ENCODE measurements at places on chromosomes 1 and 21.

DNA sequence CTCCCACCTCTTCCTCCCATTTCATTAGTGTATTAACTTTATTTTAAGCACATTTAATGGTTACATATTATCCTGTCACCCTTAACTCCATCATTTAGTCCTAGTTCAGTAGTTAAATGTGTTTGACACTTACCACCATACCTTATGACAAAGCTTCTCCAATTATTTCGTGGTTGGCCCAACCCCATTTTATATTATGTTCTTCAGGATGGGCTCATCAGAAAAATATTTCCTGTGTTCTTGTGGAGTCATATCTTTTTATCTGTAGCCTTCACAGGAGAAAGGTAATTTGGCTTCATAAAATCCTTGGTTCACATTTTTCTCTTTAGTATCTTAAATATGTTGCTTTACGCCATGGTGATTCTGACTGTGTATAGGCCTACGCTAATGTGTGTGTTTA lies 142.3 kb upstream of the COL6A1 start:
- no peak for DNase-seq

GRCh38 chr21:17640821-17641220 lies 28.1 kb upstream of the BTG3 start:
- no peak for DNase-seq

- peak; percentile 58 for DNase-seq
These were observed 204.3 kb downstream of the KCNJ6 start for GRCh38 chr21:37711836-37712568.

DNA sequence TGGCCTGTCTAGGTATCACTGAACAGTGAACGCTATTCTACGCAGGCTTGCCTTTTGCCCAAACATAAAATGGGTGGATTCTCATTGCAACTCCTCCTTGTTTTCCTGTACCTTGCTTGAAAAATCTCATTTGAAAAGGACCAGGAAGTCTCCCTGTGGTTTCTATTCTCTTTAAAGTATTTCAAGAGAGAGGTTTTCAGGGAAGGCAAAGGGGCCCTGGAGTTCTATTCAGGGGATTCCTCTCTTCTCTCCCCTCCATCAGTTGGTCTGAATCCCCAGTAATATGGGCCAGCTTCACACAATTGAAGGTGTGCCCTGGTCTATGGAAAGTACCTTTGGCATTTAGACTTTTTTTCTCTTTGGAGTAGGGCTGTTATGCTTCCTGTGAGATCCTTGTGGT lies 311.3 kb downstream of the RGS7 start:
- no peak for DNase-seq

GRCh38 chr1:181112071-181112929 lies 23.8 kb downstream of the IER5 start:
- DNase-seq, result no peak

- DNase-seq, result no peak
These were observed 95.6 kb downstream of the ZNF644 start for GRCh38 chr1:90925928-90926869.

DNA sequence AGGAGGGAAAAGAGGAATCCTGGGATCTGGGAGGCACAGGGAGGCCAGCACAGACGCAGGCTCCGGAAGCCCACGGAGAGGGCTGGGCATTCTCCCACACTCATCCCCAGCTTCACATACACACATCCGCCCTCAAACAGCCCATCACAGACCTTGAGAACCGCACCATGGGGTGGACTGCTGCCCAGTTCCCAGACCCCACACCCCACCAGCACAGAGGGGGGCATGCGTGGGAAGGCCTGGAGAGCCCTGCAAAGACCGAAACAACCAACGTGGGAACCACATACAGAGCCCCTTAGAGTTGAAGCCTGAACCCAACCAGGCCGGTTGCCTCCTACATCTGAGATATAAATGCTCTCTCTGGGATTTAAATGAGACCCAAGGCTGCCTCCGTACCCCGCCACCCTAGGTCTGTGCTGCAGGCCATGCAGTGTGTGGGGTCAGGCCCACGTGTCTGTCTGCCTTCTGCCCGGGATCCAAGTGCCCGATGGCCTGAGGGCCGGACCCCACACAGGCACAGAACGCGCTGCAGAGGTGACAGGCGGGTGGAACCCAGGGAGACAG lies 126.2 kb upstream of the COL6A1 start:
- DNase-seq, result no peak

DNA sequence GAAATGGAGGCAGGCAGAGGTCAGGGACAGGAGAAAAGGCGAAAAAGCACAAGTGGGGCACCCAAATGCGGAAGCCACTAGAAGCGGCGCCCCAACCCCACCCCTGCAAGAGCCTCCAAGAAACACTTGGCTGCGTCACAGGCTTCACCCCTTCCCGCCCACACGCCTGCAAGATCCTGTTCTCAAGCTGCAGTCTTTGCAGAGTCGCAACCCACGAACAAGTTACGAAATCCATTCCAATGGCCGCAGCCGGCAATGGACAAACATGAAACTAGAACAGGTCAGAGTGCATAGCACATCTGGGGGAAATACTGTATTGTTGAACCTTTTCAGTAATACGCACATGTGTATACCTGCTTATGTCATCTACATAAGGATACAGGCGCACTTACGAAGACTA lies 103.6 kb downstream of the PSMG1 start:
- DNase-seq, result no peak

- no peak for DNase-seq
These were observed 5.5 kb upstream of the RNF2 start for GRCh38 chr1:185039726-185040407.

- no peak for DNase-seq
These were observed 28.9 kb upstream of the VAV3 start for GRCh38 chr1:107993920-107994319.

DNA sequence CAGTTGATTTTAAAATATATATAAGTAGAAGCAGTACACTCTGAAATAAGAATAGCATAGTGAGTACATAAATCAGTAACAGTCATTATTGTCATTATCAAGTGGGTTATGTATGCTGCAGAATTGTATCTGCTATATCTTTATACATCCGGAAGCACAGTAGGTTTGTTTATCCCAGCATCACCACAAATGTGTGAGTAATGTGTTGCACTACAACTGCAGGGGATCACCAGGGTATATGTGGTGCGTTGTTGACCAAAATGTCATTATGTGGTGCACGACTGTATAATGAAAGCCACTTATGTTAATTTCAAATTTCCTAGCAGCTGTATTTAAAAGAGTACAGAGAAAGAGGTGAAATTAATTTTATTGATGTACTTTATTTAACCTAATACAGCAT lies 87.7 kb upstream of the GADD45A start:
- DNase-seq, result peak; percentile 33

- DNase-seq, result no peak
These were observed 23.1 kb downstream of the CD53 start for GRCh38 chr1:110896090-110896489.

GRCh38 chr1:181097242-181097641 lies 8.7 kb downstream of the IER5 start:
- DNase-seq, result no peak

- no peak for DNase-seq
These were observed 14.6 kb downstream of the MED18 start for GRCh38 chr1:28343405-28343804.

- DNase-seq, result no peak
These were observed 10.7 kb downstream of the NEK7 start for GRCh38 chr1:198167436-198167934.

DNA sequence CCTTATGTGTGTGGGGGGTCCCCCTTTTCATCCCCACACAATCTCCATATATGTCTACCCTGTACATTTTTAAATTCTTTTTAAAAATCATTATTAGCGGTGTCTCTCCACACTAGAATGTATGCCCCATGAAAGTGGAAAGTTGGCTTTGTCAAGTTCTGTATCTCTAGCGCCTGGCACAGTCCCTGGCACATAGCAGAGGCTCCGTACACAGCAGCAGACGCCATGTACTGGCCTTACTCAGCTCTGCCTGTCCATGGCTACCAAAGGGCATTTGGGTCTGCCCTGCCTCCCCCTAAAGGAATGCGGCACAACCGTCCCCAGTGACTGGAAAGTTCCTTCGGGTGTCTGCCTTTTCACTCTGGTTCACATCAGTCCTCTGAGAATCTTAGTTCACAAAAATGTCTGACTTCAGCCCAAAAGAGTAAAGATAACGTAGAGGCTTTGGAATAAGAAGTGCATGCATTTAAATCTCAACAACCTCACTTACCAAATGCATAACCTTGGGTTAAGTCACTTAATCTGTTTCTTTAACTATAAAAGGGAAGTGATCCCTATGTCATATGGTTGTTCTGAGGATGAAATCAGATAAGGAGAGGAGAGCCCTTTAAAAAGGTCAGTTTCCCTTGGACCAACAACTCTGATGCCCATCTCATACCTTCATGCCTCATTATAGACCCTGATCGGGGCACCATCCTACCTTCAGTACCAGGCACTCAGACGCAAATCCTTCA lies 61.1 kb downstream of the CD46 start:
- no peak for DNase-seq

- no peak for DNase-seq
These were observed 140.6 kb upstream of the SAMSN1 start for GRCh38 chr21:14686466-14687267.

DNA sequence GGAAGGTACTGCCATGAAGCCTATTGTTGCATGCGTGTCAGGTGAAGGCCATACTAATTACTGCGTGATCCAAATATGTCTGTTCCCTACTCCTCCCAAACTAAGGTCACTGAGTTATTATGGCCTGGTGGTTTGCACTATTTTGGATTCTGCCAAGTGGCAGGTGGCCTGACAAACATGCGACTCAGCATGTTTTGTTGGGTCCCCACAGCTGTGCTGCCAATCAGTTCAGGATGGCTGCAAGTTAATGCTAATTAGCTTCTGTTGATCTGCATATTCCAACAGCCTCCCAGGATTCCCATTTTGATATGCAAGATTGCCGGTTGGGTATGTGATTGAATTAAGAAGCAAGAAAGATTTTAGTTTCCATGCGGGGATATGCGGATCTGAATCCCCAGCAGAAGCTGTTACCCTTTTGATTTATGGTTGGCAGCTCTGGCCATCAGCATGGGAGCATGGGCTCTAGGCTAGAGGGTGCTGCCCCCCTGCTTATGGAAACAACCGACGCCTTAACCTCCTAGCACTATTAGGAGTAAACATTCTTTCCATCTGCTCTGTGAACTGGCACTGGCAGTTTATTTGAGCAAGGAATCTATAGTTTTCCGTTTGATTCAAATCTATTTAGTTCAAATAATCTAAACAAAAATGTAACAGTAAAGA lies 429.8 kb upstream of the C1orf87 start:
- DNase-seq, result no peak

DNA sequence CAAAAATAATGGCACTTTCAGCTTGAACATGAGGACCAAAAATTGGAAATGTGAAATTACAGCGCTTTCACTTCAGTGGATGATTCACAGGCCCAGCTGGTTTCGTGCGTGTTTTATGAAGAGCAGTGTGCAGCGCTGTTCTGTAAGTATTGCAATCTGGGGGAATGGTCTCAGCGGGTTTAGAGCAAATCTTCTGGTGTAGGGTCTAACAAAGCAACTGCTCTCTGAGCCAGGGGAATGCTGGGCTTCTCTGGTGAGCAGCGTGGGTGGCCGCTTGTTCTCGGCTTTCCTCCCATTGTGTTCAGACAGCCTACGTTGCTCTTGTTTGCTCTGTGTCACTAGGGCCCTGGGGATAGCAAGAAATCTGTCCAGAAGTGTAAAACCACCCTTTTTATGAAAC lies 42.4 kb upstream of the GADD45A start:
- no peak for DNase-seq

GRCh38 chr1:117817629-117818028 lies 111.8 kb downstream of the GDAP2 start:
- no peak for DNase-seq

DNA sequence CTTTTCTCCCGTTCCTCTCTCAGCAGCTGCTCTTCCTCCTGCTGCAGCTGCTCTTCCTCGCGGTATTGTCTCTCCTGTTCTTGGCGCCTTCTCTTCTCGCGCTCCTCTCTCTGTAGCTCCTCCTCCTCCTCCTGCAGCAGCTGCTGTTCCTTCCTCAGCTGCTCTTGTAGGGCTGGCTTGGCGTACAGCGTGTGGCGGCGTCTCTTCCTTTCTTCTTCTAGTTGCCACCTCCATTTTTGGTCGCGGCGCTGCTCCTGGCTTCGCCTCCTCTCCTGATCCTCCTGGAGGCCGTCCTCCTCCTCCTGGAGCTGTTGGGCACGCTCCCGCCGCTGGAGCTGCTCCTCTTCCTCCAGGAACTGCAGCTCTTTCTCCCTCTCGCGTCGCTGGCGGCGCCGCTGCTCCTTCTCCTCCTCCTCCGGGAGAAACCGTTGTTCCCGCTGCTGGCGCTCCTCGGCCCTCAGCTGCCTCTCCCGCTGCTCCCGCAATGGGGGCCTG lies 4.8 kb downstream of the TCHH start:
- peak; percentile 27 for DNase-seq

GRCh38 chr1:182061594-182061993 lies at the start of gene ZNF648:
ZNF648 (minus strand) TSS chr1:182061712; CDS start chr1:182058010, 3,702 bp downstream.
- no peak for DNase-seq

DNA sequence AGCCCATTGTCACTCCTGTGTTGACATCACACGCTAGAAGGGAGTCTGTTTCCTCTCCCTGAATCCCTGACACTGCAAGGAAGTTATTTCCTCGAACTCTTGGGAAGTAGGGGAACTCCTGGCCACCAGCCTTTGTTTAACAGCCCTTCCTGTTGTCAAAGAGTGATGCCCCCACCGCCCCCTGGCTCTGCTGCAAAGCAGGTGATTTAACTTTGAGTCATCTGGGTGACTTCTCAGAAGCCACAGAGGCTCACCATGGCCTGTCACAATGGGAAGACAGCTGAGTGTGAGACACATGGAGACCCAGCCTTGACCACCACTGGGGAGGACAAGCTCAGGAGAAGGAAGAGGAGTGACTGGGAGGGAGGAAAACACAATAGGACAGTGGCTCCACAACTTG lies 182.8 kb downstream of the PSMG1 start:
- DNase-seq, result no peak

GRCh38 chr1:64948905-64949833 lies 17.2 kb downstream of the JAK1 start:
- no peak for DNase-seq

DNA sequence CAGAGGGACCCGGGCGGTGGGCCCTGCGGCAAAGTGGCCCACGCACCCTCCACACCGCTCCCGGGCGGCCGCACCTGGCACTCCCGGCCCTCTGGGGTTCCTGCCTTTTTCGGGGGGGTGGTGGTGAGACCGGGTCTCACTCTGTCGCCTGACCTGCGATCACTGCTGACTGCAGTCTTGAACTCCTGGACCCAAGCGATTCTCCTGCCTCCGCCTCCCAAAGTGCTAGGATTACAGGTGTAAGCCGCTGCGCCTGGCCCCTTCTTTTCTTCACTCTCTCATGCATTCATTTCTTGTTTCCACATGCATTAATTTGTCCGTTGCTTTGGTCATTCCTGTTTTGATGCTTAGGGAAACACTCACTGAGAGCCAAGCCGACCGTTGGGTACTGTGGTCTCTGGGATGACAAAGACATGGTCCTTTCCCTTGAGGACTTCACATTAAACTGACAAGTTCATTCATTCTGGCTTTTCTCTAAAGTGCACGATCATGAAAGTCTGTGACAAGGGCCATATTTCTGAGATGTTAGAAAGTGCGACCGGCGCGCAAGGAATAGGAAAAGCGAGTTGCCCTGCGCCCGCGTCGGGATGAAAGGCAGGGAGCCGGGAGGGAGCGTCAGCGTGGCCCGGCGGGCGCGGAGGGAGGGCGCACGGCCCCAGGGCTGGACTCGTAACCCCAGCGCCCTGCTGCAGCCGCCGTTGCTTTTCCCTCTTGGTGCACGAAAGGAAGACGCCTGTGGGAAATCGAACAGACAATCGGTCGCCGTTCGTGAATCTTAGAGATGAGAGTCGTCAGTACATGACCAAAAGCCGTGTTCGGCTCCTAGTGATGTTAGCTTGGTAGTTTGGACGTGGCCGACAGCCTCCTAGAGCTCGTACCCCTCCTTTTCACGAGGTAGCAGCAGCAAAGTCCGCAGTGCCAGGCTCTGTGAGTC lies 1.0 kb upstream of the MCOLN2 start:
- DNase-seq, result peak; percentile 41

GRCh38 chr1:190578526-190578925 lies 100.9 kb upstream of the BRINP3 start:
- no peak for DNase-seq
